T-helper 2 cell treated with Interferon-gamma antibody and Interleukin-4, amounts not matched to agents 5 μg/mL and 100 μg/mL, for 36 hours (primary cell): ENCODE measurements at places on chromosomes 5 and 9.

DNA sequence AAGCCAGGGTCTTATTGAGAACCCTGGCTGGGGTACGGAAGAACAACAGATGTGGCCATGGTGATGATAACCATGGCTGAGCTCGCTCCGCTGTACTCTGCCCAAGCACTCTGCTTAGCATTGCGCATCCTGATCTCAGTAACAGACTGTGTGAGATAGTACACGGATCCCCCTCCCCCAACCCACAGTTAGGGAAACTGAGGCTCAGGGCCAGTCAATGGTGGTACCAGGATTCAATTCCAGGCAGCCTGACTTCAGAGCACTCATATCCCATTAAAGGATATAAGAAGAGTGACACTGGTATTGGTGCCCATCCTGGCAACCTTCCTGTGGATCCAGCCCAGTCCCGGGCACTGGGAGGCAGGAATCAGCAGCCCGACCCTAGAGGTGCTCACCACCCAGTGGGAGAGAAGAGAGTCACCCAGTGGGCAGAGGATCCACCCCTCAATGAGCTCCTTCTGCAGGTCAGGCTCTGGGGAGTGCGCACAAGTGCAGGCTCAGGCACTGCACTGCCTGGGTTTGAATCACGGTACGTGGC lies 26.5 kb upstream of the KIF12 start:
- DNase-seq = no peak

DNA sequence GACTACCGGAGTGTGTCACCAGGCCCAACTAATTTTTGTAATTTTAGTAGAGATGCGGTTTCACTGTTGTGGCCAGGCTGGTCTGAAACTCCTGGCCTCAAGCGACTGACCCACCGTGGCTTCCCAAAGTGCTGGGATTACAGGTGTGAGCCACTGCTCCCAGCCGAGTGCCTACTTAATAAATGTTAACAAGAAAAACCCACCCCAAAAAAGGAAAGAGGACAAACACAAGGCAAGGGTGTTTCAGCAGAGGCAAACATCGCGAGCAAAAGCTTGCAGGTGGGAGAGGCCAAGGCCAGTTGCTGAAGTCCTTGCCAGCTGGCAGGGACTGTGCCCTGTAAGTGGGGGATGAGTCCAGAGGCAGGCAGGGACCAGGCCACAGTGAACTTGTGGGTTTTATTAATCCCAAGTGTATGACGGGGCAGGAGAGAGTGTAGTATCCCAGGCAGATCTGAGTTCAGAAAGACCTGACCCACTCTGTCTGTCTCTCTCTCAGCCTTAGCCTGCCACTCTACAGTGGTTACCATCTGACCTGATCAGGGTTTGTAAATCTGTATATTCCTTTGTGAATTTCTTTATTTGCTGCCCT lies 6.4 kb upstream of the FPGS start:
- no peak for DNase-seq

GRCh38 chr9:117160254-117160653 lies 254.6 kb downstream of the ASTN2 start:
- DNase-seq = no peak

DNA sequence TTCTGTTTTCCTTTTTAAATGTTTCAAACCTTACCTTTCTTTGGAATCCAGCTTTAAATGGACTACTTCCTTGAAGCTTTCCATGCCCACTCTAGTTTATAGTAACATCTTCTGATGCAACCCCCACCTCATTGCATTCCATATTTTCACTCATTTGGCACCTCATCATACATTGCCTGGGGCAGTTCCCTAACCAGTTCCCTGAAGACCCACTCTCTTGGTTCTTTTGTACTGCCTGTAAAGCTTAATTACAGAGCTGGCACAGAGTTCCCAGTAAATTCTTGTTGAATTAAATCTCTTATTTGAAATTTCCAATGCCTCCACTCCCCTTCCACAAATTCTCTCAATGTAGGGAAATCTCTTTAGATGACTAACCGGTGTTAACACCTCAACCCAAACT lies 257.2 kb downstream of the ARRDC3 start:
- DNase-seq = no peak

GRCh38 chr9:38202336-38202938 lies 133.4 kb upstream of the SHB start:
- no peak for DNase-seq

DNA sequence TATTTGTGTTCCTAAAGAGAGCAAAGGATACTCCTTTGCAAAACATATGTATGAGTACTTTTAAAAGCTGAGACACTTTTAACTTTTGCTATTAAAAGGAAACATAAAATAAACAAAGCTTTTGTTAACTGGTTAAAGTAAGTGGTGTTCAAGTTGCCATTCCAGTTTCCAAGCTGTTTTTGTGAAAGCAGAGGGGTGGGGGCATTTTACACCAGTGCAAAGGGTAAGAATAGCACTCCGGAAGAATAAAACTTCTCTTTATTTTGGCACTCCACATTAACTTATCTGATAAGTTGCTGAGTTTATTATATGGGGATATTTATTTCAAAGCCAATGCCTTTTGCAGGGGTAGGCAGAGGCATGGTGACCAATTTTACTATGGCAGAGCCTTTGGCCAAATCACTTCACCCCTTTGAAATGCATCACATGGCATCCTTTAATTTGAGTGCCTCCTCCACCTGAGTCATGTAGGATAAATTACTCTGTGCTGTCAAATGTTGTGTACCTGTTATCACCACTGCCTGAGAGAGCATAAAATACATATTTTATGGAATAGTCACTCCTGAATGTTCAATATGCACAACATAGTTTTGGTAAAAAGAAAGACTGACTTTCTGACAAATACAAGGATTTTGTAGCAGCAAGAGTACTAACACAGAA lies 62.9 kb downstream of the MLLT3 start:
- DNase-seq = no peak

DNA sequence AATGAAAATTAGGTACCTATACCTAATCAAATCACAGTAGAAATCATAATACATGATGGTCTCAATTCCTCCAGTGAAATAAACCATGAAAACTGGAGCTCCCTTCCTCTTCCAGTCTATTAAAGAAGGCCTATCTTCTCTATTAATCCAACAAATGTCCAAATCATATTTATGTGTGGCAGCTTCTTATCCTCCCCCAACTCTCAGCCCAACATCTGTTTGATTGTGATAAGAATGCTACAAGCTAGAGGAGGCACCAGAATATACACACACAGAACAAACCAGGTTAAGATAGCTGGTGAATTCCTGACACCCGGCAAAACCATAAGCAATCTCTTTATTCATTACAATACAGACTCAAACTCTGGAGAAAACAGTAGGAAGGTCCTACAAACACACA lies 110.8 kb downstream of the FBXL17 start:
- DNase-seq = no peak

DNA sequence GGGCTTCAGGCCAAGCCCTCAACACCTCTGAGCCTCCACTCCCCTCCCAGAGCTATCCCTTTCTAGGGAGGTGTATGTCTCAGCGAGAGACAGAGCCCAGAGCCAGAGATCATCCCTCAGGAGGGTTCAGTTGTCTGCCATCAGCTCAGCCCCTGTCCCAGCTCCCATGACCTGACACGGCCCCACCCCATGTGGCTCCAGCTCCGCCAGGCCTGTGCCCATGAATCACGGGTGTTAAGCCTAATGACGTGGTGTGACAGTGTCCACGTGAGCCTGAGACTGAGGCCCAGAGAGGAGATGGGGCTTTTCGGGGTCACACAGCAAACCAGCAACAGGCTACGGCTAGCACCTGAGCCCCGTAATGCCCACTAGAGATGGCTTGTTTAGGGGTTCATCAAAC lies 60.9 kb upstream of the ORM1 start:
- no peak for DNase-seq

DNA sequence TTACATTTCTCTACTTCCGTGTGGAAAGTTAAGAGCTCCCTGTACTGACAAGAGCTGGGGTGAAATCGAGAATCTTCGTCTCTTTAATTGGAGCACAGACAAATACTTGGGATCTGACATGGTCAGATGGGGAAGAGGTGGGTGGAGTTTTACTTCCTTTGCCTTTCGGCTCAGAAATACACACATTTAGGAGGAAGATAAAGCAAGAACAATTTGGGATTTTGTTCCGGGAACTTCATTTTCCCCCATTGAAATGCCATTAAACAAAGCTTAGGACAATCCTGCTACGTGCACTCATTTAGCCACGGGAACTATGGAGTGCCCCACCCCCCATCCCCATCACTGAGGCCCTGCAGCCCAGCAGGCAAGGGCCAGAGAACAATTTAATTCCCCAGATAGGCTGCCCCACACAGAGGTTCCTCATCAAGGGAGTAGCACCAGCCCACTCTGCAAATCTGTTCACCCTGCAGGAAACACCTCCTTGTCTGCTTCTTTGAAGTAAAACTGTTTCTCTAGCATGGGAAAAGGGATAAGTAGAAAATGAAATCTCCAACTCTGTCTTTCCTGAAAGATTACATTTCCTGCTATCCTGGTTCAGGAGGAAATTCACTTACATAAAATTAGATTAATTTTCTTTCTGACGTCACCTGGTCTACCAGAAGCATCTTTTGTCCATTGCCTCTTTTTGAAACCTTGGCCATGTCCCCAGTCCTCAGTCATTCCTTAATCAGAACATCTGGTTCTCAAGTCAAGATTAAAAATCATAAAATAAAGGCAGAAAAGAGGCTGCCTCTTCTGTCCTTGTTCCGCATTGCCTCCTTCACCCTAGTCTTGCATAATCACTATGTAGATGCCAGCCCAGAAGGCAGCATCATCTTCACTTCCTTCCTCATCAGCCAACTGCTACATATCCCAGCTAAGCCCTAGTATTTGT lies 206.4 kb downstream of the ENC1 start:
- no peak for DNase-seq

DNA sequence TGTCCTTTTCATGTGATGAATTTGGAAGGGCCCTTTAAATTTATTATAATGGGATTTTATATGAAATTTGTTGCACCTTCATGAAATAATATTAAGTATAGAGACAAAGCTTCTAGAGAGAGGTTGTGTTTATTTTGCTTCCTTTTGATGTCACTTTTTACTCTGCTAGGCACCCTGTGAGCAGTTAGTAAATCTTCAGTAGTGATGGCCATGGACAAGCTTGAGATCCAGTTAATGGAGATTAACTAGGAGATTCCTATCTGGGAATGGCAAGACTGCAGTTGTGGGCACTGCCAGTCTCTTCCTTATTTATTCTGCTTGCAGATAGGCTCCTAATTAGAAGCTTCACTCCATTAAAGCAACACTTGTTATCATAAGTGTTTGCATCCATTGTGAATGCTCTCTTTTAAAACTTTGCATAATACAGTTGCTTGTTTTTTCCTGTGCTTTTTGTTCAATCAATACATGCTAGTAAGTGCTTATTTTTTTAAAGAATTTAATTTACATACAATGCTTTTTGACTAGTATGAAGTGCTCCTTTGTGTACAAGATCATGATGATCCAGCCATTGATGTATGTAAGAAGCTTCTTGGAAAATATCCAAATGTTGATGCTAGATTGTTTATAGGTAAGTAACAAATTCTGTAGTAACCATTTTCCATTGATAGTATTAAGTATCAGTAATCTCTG lies 25.9 kb downstream of the UGCG start:
- DNase-seq = no peak

- DNase-seq = no peak
These were observed 960 bp downstream of the PCDHGC5 start for GRCh38 chr5:141489841-141490240.
